Stimulated activated CD4-positive, alpha-beta T cell treated with anti-CD3 and anti-CD28 coated beads, TNF-alpha, amount 100 ng/mL, for 1 hour (primary cell): ENCODE measurements at places on chromosomes 2 and 18.

GRCh38 chr2:178933493-178933892, 116.4 kb downstream of the CCDC141 start:
- no peak for DNase-seq

- no peak for DNase-seq
Observed at GRCh38 chr18:23550898-23551297, 35.4 kb downstream of the NPC1 start.

DNA sequence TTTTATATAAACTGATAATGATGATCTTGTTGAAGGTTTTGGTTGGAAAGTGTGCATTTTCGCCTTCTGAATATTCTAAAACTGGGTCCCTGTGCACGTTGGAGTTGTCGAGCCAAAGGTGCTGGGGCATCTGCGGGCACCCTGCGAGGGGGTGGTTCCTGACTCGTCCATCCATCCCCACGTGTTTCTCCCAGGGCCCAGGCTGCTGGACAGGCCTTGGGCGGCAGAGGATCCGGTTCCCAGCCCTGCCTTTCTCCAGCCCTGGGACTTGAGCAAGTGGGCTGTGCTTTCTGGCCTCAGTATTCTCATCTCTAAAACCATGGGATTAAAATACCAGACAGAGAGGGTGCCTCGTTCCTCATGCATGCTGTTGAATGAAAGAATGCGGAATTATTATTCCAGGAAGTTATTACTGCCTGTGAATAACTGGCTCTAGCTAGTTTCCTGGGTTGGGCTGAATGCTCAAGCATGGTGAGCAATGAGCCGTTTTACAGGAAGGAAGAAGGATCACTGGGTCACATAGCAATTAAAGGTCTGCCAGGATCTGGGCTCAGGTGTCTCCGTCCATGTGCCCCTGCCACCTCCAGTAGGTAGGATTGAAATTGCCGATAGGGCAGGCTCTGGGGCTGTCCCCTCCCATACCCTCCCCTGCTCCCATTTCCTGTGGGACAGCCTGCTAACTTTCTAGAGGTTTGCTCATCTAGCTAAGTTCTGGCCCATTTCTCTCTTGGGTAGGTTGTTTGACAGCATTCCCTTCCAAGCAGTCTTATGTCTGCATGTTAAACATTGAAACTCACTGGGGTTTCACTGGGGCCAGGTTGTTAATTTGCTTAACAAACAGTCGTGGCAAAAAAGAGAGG, 77.2 kb upstream of the HS6ST1 start:
- no peak for DNase-seq

GRCh38 chr2:178449700-178450523, 1.1 kb downstream of the PRKRA start:
- DNase-seq, result no peak

DNA sequence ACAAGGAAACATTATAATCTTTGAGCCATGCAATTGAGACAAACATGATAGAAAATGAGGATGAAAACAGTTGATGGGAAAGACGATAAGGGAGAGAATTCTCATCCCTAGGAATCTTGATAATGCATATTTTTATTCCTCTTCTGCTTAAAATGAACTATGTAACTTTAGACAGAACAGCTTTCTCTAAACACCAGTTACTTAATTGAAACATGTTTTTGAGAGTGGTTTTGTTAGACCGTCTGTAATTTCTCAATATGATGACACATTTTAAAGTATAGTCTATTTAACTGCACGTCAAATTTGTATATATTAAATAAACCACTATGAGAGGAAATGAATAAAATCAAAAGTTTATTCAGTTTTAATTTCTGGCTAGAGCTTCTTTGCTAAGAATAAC, 1453.9 kb upstream of the NXPH2 start:
- DNase-seq, result no peak

- DNase-seq, result no peak
Observed at GRCh38 chr18:11996190-11996754, 15.0 kb downstream of the IMPA2 start.

DNA sequence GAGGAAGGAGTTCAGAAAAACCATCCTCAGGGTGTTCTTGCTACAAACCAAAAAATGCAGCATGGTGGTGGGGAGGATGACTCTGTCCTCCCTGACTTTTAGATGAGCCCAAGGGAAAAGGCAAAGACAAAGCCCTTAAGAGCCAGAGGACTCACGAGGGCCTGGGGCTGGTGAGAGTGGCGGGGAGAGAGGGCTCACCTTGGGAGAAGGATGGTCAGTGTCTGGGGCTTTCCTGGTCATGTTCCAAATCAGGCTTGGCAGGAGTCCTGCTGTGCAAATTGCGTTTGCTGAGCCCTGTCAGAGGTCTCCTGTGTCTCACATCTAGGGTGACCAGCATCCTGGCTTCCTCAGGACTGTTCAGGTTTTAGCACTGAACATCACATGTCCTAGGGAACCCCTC, 4.7 kb downstream of the UGT1A1 start:
- no peak for DNase-seq

- no peak for DNase-seq
Observed at GRCh38 chr2:172947461-172948153, 128.0 kb upstream of the MAP3K20 start.

DNA sequence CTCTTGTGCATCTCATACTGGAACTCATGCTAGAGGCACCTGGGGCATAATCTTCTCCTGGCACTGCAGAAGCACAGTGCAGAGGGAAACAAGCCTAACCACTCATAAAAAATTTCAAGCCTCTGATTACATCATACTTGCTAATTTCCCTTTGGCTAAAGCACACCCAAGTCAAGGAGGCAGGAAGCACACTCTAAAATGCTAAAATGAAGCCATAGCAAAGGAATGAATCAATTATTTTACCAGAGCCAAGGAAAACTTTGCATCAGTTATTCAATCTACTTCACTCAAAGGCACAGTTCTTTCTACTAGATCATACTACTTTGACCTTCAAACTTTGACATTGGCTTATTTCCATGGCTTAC, 79.6 kb upstream of the SPOPL start:
- DNase-seq, result no peak

GRCh38 chr2:138238908-138239307, 262.7 kb upstream of the SPOPL start:
- no peak for DNase-seq

- no peak for DNase-seq
Observed at GRCh38 chr2:26399771-26400376, 1.8 kb upstream of the DRC1 start.

DNA sequence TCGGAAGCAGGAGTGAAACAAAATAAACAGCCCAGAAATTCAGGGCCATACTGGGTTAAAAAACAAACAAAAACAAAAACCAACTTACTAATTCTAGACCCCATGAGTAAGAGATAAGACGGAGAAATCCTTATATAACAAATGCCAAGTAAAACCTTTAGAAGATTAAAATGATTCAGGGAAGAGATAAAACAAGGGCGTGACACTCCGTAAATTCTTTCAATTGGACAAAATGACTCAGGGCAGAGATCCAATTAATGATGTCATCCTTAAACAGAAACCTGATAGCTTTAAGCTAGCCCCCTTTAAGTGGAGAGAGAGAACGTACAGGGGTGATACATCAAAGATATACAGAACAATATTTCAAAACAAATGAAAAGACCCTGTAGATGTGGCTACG, 317.4 kb downstream of the NBAS start:
- DNase-seq, result no peak

GRCh38 chr2:236936446-236936940, 149.2 kb upstream of the COPS8 start:
- no peak for DNase-seq

DNA sequence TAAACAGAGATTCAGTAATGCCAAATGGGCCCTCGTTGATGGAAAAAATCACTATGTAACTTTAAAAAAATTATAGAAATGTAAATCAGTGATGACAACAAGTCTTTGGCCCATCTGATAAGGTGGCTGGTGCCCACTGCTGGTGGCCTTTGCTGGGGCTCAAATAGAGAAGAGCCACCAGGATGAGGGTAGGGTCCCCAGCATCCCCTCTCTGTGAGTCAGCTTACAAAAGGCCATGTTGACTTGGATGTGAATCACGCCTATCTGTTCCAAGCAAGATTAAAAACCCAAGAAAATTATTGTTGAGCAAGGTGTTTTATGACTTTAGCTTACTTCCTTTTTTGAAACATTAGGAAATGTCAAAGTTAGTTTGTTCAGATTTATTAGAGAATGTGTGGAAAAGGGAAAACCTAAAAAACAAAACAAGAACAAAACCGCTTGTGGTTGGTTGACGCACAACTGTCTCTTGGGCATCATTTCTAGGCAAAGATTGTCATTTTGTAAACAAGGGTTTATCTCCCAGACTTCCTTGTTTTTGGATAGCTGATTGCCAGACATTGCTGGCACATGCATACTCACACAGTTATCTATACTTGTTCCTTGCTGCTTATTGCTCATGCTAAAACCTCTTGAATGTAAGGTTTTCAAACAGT, 53.7 kb upstream of the ZNF396 start:
- DNase-seq, result no peak

- no peak for DNase-seq
Observed at GRCh38 chr2:67996772-67997527, 65.9 kb downstream of the C1D start.

GRCh38 chr2:175844169-175844568, 157.9 kb downstream of the LNPK start:
- DNase-seq, result no peak

DNA sequence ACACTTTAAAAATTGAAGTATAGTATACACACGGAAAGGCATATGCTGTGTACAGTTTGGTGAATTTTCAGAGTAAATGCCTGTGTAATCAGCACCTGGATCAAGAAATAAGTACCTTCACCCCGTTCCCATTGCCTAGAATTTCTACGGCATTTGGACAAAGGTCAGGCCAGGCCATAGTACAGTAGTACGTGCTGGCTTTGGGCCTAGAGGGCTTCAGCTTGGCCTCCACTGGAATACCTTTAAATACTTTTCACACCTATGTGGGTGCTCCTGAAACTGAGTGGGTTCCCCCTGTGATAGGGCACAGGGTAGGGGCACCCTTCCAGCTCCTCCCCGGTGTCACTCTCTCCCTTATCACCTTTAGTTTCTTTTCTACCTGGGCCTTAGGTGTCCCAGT, 26.5 kb downstream of the TET3 start:
- DNase-seq, result no peak

- no peak for DNase-seq
Observed at GRCh38 chr2:144708626-144709025, 188.7 kb upstream of the ZEB2 start.

DNA sequence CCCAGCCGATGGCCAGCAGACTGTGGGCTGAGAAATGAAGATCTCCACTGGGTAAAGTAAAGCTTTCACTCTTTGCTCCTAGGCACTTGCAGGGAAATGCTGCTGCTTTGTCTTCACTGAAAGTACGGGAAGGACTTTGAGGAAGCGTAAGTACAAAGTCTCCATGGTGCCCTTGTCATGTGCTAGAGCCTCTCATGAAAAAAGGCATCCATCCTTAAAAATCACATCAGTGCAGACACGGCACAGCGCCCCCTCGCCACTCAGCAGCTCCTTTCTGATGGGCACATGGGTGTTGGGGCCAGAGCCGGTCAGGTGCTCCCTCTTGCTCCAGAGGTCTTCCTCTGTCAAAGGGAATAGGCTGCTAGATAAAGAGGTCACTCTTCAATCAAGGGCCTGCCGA, 109.0 kb upstream of the STPG4 start:
- no peak for DNase-seq

DNA sequence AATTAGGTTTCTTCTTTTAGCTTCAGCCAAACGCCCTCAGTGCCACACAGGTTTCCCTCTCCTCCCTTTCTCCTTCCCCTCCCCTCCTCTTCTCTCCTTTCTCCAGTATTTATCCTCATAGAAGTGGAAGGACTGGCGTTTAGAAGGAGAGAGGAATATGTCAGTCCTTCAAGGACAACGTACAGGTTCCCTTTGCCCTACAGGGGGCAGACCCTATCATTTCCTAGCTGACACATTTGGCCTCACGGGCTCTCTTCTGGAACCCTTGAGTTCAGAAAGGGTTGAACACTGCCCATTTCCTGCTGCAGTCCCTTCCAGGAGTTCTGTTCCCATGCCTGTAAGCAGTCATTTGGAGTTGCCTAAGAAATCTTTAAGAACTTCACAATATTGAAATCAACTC, 46.1 kb downstream of the CDCA7 start:
- DNase-seq, result no peak

DNA sequence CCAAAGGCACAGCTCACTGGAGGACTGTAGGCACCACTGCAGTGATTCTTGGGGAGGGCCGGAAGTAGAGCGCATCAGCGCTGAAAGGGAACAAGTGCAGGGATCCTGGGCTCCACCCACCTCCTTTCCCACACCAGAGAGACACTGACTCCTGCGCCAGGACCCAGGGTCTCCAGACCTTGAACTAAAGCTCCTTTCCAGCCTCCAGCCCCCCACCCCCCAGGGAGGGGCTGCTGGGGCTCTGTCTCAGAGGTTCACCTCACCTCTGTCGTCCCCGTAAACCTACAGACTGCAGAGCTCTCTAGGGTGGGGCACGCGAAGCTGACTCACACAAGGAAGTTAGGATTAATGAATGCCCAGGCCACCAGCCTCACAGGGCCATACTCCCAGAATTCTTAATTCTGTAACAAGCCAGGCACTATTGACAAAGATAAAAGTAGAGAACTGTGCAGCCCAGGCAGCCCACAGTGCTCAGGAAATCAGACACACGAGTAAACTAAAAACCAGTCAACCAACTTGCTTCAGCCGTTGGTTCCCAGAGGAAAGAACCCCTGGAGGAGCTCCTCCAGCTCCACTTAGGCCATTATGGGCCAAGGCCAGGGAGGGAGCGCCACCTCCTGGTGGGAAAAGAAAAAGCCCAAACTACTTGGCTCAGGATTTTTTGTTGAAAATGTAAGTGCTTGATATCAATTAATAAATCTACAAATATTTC, 45.1 kb upstream of the ACAA2 start:
- DNase-seq, result peak; percentile 7
